Neural progenitor cell (in vitro differentiated cells): ENCODE measurements at places on chromosomes 16 and 17. TPM values are rescaled to one million over a fixed set of nuclear protein-coding genes. Genes with fewer than 3 reads are reported as not detected.
A peak's percentile ranks its signal among the peaks of the same experiment; 100 is the strongest.

Gene CD300LG
- total RNA-seq: not detected in 2 replicates

- peaks cover 16% of the 10 kb centered on the region for H3K4me1 ChIP-seq
- no peaks in the 10 kb centered on the region for H3K27me3 ChIP-seq
- no peak overlapping the region for H3K27ac ChIP-seq
- no peaks in the 10 kb centered on the region for H3K36me3 ChIP-seq
Measured at GRCh38 chr16:48500981-48501380, 109.0 kb downstream of the N4BP1 start.

- H3K36me3 ChIP-seq: no peaks in the 10 kb centered on the region
- peak; percentile 41 for DNase-seq
- H3K4me1 ChIP-seq: peaks cover 14% of the 10 kb centered on the region
- no peak overlapping the region for H3K4me3 ChIP-seq
Measured at GRCh38 chr16:29825145-29826044, 5.1 kb downstream of the MVP start.

Gene RSAD1
- 9.7 and 12.9 TPM in 2 replicates for total RNA-seq

GRCh38 chr17:72970797-72971196 lies 121.7 kb downstream of the SLC39A11 start:
- no peak overlapping the region for H3K27ac ChIP-seq
- H3K4me1 ChIP-seq: peaks cover 21% of the 10 kb centered on the region
- no peaks in the 10 kb centered on the region for H3K27me3 ChIP-seq
- no peaks in the 10 kb centered on the region for H3K36me3 ChIP-seq

GRCh38 chr16:10368969-10369551 lies 16.8 kb upstream of the ATF7IP2 start:
- no peak overlapping the region for H3K27ac ChIP-seq
- H3K4me3 ChIP-seq: no peak overlapping the region
- no peaks in the 10 kb centered on the region for H3K27me3 ChIP-seq
- no peaks in the 10 kb centered on the region for H3K36me3 ChIP-seq
- peak; percentile 48 for DNase-seq

DNA sequence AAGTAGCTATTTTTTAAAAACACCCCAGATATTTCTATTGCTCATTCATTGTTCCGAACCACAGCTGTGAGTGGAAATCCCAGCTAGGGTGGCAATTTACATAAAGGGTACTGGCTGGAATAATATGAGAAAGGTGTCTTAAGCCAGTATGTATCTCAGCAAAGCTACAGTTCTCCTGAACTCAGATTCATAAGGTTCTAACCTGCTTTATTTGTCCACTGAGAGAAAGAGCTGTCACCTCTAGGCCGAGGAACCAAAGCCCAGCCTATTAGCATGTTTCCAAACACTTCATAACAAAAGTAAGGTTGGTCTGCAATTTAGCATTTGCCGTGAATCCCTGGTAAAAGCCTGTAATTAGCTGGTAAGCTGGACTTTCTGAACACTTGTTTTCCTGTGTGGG lies 57.0 kb upstream of the CLEC19A start:
- no peaks in the 10 kb centered on the region for H3K27me3 ChIP-seq
- no peak overlapping the region for H3K4me3 ChIP-seq
- peaks cover 23% of the 10 kb centered on the region for H3K4me1 ChIP-seq
- no peak for DNase-seq
- no peak overlapping the region for H3K27ac ChIP-seq

DNA sequence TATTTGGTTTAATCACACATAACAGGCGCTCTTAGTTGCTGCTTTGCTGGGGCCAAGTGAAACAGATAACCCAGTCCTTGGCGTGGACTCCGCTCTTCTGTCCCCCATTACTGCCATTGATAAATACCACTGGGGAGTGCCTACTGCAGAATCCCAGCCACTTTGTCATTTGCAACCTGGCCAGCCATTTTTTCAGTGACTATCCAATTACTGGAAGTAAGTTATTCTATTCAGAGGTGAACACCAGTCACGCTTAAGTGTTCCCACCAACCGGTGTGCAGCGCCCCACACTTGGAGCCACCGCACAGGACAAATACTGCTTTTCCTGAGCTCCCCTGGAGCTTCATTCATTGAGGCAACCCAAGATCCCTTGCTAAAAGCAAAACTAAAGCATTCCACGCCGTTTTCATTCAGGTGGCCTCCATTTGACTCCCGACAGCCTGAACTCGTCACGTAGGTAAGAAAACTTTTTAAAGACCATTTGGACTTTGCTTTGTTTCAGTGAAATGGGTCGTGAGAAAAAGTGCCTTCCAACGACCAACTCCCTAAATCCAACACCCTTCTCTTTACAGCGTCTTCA lies 1.8 kb downstream of the USP7 start:
- peaks cover 51% of the 10 kb centered on the region for H3K4me1 ChIP-seq
- peak; percentile 56 for DNase-seq
- H3K27ac ChIP-seq: no peak overlapping the region
- H3K4me3 ChIP-seq: peak overlapping the region; percentile 62
